H1 (cell line): ENCODE measurements at places on chromosomes 5 and 9.

DNA sequence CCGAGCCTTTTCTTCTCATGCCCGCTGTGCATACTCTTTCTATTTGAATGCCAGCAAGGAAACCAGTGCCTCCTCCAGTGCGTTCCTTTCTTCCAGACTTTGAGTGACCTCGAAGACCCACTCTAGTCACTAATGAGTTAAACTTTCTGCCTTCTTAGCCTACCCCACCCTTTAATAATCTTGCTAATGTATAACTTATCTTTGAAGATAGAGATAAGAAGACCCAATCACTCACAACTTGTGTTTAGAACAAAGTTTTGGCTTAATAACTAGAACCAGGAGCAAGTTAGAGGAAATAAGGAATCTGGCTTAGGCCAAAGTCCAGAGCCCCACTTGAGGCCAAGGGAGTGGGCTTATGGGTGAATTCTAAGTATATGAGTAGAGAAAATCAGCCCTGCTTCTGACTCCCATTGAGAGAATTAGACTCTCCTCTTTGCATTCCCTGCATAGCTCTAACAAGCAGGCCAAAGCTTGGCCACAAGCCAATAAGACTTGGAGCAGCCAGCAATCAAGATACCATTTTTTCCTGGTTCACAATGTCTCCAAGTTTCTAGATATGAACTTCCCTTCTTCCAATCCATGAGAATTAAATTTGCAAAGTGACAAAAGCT is 181.5 kb upstream of the PIK3R1 start:
- no peak for DNase-seq

- no peak for DNase-seq
Measured at GRCh38 chr5:33470544-33470943, 29.8 kb downstream of the TARS1 start.

GRCh38 chr5:129021744-129022143 is 56.5 kb downstream of the SLC27A6 start:
- DNase-seq: no peak

DNA sequence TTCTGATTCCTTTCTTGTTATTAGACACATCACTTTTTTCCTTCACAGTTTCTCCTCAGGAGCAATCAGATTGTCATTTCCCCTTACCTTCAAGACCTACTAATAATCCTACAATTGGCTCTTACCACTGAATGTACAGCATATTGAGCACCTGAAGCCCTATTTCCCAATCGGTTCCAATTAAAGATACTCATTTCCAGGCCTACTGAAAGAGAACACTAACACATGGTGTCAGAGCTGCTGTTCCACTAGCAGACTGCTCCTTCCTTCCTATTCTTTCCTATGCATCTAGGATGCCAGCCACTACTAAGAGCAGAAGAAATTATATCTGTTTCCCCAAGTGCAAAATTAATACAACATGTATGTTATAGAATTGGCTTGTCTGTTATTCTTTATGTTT is 34.6 kb downstream of the SKIC3 start:
- no peak for DNase-seq

GRCh38 chr9:109556061-109556460 is 58.0 kb upstream of the PTPN3 start:
- DNase-seq: no peak

GRCh38 chr5:179614745-179615144 is 8.7 kb downstream of the HNRNPH1 start:
- no peak for DNase-seq

DNA sequence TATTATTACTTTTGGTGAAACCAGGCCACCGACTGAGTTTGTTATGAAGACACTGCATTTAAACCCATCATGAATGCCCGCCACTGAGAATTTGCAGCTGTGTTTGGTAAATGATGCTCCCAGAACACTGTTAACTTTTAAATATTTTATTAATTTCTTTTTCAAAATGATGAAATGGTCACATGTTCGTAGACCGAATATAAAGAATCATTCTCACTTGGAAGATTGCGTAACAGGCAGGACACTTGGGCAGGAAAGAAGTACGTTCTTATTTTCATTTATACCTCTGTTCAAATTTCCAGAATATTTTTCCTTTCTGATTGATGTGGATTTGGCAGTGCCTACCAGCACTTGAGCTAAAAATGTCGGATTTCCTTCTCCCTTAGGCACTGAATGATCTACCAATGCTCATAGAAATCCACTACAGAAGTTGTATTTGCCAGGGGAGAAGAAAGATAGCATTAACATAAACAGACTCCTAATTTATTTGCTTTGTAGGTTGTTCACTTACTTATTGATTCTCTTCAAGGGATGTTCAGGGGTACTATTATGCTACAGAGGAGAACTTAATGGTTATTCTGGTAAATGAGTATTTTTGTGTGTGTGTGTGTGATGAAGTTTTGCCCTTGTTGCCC is 13.8 kb downstream of the CYFIP2 start:
- no peak for DNase-seq

DNA sequence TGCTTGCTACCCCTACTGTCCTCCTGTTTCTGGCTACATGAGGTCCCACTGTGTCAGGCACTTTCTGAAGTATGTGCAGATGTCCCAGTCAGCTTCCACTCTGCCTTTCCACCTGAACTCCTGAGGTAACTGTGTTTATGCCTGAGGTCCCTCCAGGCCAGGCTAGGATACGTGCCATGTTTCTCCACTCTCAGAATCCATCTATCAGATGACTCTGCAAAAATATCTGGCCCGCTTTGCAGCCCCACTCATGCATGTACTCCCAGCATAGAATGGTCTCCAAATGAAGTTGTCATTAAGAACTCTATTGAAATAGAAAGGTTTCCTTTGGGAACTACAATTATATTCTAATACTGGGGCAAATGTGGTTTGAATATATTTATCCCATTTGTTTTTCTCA is 231.9 kb upstream of the RASEF start:
- no peak for DNase-seq

DNA sequence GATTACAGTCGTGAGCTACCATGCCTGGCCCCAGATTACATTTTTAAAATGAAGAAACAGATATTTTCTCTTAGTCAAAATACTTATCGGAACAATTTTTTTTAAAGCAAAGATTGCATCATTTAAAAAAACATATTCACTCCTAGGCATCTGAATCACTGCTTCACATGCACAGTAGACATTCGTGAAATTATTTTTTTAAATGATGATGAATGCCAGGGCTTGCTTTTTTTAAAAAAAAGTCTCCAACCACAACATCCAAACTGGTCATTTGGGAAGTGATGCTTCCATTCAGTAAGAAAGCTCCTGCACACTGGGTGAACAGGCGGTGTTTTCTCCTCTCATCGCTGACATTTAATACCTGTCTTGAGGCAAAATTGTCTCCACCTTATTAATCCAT is 223.0 kb upstream of the DMRT1 start:
- DNase-seq: no peak

DNA sequence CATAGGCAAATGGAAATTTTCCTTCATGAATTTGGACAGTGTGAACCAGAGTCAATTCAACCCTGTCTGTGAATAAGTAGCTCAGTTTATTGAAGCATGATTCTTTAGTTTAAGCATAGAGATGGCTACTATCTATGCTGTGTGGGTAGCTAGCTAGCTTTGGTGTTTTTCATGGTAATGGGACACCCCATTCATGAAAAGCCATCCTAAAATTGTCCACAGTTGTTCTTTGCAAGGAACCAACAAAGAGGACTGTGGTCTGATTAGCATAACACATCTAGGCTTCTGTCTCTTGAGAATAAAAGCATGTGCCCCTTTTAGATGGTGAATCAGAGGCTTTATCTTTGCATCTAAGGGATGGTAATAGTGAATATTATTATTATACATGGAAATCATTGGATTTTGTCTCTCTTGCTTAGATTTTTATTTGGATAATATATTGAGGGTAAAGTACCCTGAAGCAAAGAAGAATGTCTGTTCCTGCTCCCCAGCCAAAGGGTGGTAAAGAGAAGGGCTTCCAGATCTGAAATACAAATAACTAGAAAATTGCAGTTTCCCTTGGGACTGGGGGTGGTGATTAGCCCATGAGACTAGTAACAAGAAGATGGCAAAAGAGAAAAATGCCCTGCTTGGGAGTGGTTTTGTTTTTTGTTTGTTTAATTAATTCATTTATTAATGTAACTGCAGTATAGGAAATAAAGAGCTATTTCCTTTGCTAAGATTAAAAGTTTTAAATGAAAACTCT is 624.2 kb upstream of the ZNF608 start:
- DNase-seq: no peak

DNA sequence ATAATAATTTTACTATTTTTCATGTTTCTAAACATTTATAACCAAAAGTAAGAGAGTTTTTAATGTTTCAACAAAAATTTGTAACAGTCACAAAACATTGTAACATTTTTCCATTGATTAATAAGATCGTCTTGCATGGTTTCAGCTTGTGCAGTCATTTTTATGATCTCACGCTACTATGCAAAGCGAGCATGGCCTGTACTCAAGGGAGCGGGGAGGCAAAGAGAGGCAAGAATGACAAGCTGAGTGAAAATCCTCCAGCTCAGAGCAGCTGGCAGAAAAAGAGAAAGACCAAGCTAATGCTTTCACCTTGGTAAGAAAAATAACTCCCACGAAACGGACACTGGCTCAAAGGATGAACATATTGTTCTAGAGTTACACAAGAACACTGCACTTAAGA is 90.0 kb upstream of the SV2C start:
- DNase-seq: no peak

DNA sequence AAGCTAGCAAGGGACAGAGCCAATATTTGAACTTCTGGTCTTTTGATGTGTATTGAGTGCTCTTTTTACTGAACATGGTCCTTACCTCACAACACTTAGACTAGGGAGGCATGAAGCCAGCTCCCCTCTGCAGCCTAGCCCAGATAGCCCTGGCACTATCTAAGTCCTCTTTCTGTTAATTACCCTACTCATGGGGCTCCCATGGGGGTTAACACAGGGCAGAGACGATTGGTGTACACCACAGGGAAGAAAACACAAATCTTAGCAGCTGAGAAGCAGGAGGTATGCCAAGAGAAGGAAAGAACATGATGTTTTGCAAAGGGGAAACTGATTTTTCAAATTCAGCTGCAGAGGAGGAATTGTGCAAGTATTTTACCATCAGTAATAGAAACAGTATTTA is 383.8 kb downstream of the TMEM232 start:
- DNase-seq: no peak

- DNase-seq: no peak
Measured at GRCh38 chr5:181217803-181218062, 5.3 kb upstream of the TRIM41 start.

GRCh38 chr9:124394167-124394566 is 21.1 kb downstream of the PSMB7 start:
- DNase-seq: no peak

GRCh38 chr5:56459394-56460194 is 226.5 kb upstream of the ANKRD55 start:
- no peak for DNase-seq

DNA sequence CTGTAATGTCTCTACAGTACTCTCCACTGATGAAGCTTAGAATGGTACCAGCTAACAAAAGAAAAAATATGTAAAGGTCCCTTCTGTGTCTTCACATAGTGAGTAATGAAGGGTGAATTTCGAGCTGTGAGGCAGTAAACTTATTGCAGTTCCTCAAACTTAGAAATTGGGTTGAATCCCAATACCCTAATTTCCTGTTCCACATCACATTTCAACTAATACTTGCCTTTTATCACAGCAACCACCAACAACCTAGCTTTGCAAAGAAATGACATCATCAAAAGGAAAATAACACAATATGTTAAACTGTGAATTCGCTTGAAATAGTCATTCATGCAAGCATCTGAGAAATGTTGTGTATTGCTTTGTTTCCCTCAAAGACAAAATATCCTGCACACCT is 9.4 kb upstream of the TNFAIP8 start:
- DNase-seq: no peak

GRCh38 chr5:174511714-174512253 is 212.6 kb upstream of the MSX2 start:
- no peak for DNase-seq
